ENCODE measurements at places on chromosomes 13 and 19.
A peak's percentile ranks its signal among the peaks of the same experiment; 100 is the strongest.

- DNase-seq = peak; percentile 8
Observed at GRCh38 chr19:52542984-52543664, 15.7 kb downstream of the ZNF808 start.

GRCh38 chr13:30034458-30034795 lies 184.0 kb upstream of the UBL3 start:
- DNase-seq = no peak

DNA sequence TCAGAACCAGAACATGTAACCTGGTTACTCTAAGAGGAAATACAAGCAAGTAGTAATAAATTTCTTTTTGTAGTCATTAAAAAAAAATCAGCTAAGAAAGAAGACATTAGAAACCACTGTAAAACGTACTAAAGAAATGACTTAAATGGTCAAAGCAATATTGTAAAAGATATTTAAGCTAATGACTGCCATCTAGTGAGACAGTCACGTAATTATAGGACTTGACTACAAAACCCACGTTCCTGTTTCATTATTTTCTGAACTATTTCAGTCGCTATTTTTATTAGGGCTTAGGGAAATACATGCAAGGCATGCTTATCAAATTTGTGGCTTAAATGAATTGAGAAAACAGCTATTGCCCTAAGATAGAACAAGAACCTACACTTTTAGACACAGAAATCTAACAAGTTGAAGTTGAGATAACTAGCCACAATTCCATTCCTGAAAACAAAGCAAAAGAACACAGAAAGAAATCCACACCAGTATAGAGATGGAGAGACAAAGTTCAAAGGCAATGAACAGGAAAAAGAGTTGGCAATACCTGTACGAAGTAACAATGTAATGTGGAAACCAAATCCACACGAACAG lies 17.9 kb downstream of the ALG5 start:
- DNase-seq = peak; percentile 46

- DNase-seq = no peak
Observed at GRCh38 chr13:95783747-95784146, 106.8 kb downstream of the DNAJC3 start.

GRCh38 chr13:20561741-20562140 lies 5.2 kb upstream of the IFT88 start:
- DNase-seq = no peak

Data from hematopoietic multipotent progenitor cell (in vitro differentiated cells).